ENCODE measurements at places on chromosomes 3 and 15.

DNA sequence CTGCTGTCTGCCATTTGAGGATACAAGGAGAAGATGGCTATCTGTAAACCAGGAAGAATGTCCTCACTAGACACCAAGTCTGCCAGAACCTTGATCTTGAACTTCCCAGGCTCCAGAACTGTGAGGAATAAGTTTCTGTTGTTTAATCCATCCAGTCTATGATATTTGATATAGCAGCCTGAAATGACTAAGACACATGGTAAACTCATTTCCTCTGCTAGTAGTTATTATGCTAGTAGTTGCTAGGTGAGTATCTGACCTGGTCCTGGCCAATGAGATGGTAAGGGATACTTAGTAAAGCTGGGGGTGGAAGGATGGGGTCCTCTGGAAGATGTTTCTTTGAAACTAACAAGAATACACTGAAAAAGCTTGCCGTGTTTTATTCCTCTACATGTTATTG is 280.7 kb upstream of the ARHGEF26 start:
- no peak for DNase-seq

- DNase-seq = no peak
These were observed 612.2 kb upstream of the GOLIM4 start for GRCh38 chr3:168707900-168708299.

- DNase-seq = no peak
These were observed 571 bp downstream of the FES start for GRCh38 chr15:90884719-90885431.

DNA sequence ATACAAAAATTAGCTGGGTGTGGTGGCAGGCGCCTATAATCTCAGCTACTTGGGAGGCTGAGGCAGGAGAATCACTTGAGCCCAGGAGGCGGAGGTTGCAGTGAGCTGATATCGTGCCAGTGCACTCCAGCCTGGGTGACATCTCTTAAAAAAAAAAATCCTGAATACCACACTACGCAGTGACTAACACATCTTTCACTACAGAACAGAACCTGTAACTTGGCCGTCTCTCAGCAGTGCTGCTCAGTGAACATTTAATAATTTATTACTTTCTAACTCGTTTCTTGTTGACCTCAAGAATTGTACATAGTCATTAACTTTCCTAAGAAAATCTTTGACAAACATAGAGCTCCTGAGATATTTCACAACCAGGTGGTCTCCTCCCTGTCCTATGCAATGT is 3.8 kb downstream of the GREM1 start:
- no peak for DNase-seq

DNA sequence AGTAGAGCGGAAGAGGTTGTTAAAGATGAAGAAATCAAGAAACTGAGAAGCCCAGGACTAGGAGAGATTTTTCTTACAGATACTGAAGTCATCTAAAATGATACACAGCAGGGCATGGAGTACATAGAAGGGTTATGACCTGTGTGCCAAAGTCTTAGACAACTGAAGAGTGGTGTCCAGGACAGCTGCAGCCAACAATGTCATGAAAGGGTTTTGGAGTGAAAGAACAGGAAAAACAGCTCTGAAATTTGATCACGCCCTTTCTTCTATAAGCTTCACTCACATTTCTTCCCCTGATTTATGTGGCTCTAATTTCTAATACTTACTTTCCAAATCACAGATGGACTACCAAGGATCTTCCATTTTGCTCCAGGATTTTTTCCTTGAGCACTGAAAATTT is 3.0 kb downstream of the CFAP20DC start:
- no peak for DNase-seq

- DNase-seq = no peak
These were observed 164.0 kb downstream of the IL20RB start for GRCh38 chr3:137121704-137122314.

- no peak for DNase-seq
These were observed 435.7 kb downstream of the DIPK2A start for GRCh38 chr3:144407335-144407734.

DNA sequence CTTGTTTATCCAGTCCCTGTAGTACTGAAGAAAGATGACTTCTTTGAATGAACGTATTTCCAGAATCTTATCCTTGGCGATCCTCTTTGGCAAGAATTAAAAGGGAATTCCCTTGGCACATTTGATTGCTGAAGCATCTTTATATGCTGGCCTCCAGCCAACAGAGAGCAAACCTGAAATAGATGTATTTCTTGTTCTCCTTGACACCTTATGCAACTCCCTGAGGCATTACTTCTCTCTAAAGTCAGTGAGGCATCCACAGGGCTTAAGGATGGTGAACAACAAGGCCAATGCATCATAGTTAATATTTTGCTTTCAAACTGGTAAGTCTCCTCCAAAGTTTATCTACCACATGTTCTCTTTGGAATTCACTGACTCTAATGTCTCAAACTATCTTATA is 450.9 kb upstream of the THRB start:
- DNase-seq = no peak

DNA sequence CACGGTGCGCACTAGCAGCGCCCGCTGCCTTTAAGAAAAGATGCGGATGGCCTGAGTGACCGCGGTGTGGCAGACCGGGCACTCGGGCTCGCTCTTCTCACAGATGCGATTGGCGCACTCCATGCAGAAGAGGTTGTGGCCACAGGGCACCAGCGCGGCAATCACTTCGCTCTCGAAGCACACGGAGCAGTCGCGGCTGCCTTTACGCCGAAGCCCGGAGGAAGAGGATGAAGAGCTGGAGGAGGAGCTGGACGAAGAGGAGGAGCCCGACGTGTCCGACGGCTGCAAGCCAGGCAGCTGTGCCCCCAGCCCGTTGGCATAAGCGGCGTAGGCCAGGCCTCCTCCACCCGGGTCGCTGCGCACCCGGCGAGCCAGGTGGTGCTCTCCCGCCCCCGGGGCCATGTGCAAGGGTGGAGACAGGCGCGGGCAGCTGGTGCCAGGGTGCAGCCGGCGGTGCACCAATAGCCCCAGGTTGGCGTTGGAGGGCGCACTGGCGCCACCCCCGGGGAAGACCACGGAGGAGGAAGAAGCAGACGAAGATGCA is 2.6 kb downstream of the MEX3B start:
- no peak for DNase-seq

GRCh38 chr3:111538111-111538510 is 3.9 kb upstream of the CD96 start:
- DNase-seq = no peak

DNA sequence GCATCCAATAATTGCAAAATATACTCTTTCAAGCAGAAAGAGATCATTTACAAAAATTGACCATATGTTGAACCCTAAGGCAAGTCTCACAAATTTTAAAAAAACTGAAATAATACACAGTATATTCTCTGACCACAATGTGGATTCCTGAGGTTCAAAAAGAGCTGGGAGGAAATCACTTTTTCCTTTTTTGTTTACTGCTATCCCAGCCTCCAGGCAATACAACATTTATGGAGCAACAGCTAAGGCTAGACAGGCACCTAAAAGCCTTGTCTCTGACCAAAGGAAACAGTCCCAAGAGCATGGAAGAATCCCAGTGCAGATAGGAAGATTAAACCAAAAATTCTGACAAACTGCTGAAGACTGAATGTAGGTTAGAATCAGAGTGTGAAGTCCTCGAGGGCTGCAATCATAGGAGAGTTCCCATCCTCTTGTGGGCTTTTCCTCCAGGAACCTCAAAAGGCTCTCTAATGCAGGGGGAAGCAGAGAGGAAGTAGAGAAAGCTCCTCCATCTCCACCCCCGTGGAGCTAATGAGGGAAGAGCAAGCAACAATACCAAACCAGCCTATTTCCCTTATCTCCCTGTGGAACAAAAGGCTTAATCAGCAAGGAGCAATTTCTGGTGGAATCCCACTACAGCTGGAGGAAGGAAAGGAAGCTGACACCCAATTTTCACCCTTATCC is 57.0 kb downstream of the TMCC1 start:
- no peak for DNase-seq

- DNase-seq = no peak
These were observed 30.3 kb downstream of the IL12A start for GRCh38 chr3:160018959-160019358.

DNA sequence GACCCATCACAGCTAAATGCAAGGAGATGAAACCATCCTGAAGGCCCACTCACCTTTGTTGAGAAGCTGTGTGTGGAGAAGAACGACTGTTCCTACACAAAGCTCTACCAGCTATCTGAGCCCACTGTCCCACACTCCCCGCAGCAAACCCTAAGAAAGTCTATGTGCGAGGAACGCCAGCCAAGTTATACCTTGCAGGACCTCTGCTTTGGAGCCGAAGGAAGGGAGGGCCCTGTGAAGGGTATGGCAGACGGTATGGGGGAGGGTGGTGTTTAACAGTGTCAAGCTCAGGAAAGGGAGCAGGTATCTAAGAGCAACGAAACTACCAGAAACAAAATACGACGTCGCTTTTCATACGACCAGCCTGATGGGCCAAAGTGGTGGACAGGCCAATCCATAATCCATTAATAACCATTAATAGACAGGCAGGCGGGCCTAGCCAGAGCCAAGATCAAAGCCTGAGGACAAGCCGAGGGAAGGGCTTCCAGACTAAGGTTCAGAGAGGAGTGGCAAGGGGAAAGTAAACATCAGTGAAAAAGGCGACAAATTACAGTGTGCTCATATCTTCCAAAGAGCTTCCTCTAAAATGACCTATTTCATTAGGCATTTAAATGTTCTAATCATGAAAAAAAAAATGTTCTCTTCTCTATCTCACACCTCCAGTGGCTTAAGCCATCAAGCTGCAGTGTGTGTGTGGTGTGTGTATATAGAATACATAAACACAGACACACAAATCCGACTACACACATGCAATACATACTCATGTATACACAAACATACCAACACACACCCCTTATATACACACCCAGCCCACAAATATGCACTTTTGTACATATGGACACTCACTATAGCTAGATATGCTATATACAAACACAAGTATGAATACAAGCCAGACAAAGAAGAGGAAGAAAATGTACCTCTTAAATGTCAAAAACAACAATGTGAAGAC is 43.9 kb downstream of the PTPN23 start:
- DNase-seq = no peak

GRCh38 chr3:106810300-106810875 is 566.9 kb upstream of the CCDC54 start:
- DNase-seq = no peak

DNA sequence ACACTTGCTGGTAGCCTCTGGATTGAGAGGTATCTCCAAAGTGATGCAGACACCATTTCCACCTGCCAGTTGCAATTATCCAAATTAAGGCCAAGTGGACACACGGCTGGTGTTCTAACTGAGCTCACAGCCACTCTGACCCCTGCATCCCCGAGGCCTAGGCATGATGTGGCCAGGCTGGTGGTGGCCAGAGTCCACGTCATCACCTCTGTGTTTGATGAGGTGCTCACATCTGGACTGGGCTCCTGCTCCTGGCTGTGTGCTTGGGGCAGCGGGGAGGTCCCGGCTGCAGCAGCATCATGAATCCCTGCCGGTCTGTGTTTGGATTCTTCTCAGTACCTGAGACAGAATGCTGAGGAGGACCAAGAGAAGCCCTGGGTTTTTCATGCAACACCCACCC is 4.9 kb downstream of the OXTR start:
- DNase-seq = no peak

- DNase-seq = no peak
These were observed 1099.3 kb upstream of the EPHA6 start for GRCh38 chr3:95715128-95715527.

DNA sequence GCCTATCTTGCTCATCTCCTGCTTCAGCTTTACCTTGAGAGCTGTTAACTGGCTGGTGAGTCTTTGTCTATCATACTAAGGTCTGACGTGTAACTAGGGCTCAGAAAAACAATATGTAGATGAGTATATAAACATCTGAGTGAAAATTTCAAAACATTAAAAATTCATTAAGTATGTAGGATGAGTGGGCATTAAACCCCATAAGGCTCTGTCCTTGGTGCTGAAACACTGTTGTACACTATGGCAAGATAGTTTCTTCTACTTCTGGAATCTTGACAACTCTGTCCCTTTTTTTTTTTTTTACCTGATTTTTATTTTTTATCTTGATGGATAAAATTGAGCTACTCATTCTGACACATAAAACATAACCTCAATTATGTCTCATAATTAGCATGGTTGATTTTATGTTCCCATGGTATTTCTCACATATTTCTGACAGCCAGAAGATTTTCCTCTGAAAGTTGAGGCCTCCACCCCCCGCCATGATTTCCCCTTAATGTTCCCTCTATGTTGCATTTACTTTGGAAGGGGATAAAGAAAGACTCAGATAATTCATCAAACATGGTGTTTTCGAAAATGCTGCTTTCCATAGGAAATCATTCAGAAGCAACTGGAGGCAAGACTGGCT is 54.3 kb downstream of the DGKG start:
- no peak for DNase-seq

DNA sequence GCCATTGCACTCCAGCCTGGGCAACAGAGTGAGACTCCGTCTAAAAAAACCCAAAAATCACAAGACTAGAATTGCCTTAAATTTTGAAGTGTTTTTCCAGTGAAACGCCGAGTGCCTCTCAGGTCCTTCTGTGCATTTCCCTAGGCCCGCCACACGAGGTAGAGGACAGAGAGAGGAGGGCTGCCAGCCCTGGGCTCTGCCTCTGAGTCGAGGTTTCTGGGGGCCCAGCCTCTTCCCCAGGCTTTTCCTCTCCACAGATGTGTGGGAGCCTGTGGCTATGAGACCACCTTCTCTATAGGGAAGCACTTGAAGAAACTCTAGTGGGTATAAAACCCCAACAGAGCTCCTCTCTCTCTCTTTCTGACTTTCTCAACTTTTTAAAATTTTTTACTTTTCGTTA is 10.9 kb upstream of the EHD4 start:
- DNase-seq = no peak

- DNase-seq = no peak
These were observed 20.2 kb upstream of the IMPG2 start for GRCh38 chr3:101340591-101340990.

- DNase-seq = no peak
These were observed 1139.0 kb downstream of the ROBO2 start for GRCh38 chr3:78178740-78179363.

- no peak for DNase-seq
These were observed 128.1 kb downstream of the RPL22L1 start for GRCh38 chr3:170741756-170742529.

GRCh38 chr3:159837725-159838124 is 150.9 kb upstream of the IL12A start:
- DNase-seq = no peak

DNA sequence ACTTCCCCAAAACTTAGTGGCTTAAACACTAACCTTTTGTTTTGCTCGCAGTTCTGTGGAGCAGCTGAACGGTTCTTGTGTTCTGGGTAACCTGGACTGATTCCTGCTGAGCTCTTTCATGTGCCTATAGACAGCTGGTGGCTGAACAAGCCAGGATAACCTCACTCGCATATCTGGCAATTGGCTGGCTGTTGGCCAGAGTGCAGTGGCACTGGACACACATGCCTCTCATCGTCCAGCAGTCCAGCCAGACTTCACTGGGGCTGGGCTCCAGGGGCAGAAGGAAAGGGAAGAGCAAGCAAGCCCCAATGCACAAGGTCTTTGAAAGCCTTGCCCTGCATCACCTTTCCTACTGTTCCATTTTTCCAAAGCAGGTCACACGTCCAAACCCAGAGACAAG is 53.6 kb upstream of the GATA2 start:
- no peak for DNase-seq

DNA sequence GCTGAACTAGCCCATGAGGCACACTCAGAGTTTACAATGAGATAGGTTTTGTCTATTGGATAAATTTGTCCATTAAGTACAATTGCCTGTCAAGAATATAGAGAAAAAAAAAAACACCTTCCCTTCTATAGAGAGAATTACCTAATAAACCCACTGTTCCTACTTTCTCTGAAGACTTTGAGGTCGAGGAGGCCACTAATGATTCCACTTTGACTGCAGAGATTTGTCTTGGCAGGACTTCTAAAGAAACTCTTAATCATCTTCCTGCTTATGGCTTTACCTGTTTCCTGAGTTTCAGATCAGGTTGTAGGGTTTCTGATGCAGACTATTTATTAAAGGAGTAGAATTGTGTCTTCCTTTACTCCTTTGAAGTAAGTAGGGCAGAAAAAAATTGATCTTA is 342.4 kb upstream of the KCNMB2 start:
- no peak for DNase-seq

Measured in stimulated activated CD8-positive, alpha-beta memory T cell treated with anti-CD3 and anti-CD28 coated beads, Interleukin-7, amount 100 ng/mL, for 1 hour (primary cell).